ENCODE measurements at places on chromosomes 2 and 18.

DNA sequence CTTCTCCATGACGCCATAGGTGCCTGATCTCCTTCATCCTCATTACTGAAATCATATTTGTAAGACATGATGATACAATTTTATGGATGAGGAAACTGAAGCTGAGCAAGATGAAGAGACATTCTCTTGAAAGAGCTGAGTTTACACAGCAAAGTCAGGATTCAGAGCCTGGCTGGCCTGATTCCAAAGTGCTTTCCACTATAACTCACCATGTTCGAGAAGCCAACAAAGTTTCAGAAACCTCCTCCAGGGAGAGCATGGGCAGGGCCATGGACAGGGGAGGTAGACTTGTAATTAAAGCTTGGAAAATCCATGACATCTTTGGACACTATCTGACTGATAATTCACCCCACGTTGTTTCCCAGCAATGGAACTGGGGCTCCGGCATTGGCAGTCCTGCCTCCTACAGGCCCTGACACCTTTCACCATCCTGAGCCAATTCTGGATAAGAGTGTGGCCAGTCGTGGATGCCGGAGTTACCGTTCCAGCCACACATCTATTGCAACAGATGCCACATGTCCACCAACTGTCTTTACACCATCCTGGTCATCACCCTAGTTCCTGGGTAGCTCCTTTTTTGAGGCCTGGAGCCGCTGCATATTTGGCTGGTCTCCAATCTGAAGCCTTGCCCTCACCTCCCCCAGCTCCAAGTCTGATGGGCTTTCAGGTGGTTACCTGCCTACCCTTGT, 85.0 kb upstream of the PPP1CB start:
- DNase-seq = no peak

GRCh38 chr18:11906176-11906575, 1.9 kb downstream of the MPPE1 start:
- no peak for DNase-seq

- DNase-seq = no peak
Measured at GRCh38 chr18:62576271-62576670, 53.4 kb downstream of the ZCCHC2 start.

DNA sequence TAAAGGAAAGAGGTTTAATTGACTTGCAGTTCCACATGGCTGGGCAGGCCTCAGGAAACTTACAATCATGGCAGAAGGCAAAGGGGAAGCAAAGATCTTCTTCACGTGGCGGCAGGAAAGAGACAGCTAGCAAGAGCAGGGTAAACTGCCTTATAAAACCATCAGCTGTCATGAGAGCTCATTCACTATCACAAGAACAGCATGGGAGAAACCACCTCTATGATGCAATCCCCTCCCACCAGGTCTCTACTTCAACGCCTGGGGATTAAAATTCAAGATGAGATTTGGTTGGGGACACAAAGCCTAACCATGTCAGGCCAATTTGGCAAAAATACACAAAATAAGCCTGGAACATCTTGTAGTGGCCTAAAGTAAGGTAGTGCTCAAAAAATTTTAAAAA, 152.6 kb downstream of the COL6A3 start:
- DNase-seq = no peak

- no peak for DNase-seq
Measured at GRCh38 chr2:28444956-28445355, 50.9 kb upstream of the PLB1 start.

- no peak for DNase-seq
Measured at GRCh38 chr2:36449213-36449612, 93.6 kb downstream of the CRIM1 start.
